ENCODE measurements at places on chromosomes 7 and 10.

DNA sequence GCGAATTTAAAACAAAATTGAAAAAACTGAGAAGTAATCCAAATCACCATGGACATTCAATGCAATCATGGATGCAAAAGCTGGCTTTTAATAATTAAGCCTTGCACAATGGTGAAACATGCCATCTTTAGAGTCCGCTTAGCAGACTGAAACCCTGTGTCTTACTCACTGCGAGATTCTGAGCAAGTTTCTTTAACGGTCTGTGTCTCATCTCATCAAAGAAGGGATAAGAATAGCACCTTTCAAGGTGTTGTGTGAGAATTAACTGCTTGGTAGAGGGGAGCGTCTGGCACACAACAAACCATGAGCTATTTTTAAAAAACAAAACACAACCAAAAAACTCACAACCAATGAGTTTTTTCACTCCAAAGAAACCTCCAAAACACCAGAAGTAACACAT is 21.4 kb downstream of the ACBD7 start:
- no peak for DNase-seq

DNA sequence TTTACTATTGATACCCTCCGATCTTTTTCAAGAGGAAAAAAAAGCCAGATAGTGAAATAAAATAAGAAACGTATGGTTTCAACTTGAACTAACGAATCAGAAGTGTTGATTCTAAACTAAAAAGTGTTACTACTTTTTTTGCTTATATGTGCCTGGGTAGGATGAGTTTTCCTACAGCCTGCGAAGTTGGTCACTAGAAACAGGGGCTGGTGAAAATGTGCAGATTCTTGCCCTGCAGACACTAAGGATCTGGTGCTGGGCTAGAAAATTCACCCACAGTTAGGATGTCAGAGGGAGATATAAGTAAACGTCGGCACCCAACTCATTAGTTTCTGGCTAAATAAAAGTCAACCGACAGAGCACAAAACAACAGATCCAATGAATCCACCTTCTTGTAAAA is 298.7 kb upstream of the NFE2L3 start:
- no peak for DNase-seq

DNA sequence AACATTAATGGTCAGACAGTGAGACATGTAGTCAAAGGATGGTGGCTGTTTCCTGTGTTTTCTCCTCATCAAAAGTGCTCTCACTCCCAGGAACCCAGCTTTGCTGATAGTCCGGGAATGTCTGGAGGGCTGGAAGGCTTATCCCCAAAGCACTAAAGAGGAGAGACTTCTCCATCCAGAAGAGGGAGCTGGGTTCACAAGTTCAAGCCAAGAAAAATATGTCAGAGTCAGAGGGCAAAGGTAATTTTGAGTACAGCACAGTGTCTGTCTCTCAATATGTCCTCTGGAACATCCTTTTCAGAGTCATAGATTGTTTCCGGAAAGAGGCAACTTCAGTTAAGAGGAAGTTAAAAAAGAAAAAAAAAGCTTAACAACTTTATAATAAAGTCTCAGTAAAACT is 281.5 kb upstream of the PHYHIPL start:
- DNase-seq = no peak

GRCh38 chr7:117012696-117013095 is 59.4 kb downstream of the ST7 start:
- DNase-seq = no peak

- no peak for DNase-seq
These were observed 1.6 kb downstream of the SEPHS1 start for GRCh38 chr10:13346283-13347042.

Data from stimulated activated naive CD4-positive, alpha-beta T cell treated with Interleukin-2 at 50 U/mL for 16 hours (primary cell).